ENCODE measurements at places on chromosomes 3 and 15.

GRCh38 chr3:133136114-133137041, 98.2 kb downstream of the TMEM108 start:
- no peak for DNase-seq

- DNase-seq: no peak
These were observed 41.9 kb downstream of the SIDT1 start for GRCh38 chr3:113574213-113574612.

- DNase-seq: no peak
These were observed 28.8 kb upstream of the IMPDH2 start for GRCh38 chr3:49058011-49058410.

GRCh38 chr3:133254151-133254550, 145.7 kb upstream of the BFSP2 start:
- DNase-seq: no peak

- DNase-seq: no peak
These were observed 1.3 kb upstream of the MEF2A start for GRCh38 chr15:99564221-99565048.

- no peak for DNase-seq
These were observed 56.9 kb downstream of the CADPS start for GRCh38 chr3:62818347-62818746.

- no peak for DNase-seq
These were observed 192.3 kb downstream of the STAG1 start for GRCh38 chr3:136559896-136560295.

DNA sequence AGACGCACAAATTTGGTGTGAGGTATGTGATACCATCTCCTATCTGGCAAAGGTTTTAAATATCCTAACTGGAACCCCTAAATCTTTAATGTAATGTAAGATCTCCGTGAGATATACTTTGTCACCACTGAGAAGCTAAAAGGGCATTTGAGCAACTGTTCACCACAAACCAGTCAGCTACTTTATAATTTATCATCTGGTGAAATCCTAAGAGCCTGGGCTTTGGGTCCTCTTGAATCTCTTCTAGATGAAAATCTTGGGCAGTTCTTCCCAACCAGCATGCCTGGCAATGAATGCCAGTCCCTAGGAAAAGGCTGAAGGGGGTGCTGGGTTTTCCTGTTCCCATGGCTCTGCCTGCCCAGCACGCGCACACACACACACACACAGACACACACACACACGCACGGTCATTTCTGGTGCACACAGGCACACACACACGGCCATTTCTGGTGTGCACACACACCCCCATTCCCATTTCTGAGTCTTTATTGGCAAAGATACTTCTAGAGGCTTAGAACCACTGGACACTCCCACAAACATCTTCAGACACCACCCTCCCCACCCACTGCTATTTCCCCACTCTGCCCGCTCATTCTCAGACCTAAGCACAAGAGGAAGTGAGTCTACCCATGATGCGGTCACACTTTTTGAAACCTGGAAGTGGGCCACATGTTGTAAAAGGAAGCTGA, 72.6 kb downstream of the MYO1E start:
- DNase-seq: peak; percentile 24

DNA sequence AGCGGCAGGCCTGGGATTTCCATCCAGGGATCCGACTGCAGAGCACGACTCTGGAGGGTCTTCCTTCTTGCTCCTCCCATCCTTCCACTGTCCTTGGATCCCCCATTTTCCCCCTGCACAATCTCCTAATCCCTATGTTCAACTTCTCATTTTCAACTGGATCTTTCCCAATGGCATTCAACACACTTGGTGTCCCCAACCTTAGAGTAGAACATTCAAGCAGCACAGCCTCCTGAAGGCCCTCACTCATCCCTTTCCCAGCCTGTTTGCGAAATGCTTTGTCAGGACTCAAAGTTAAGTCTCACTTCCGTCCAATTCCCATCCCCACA, 32.3 kb downstream of the RPN1 start:
- no peak for DNase-seq

DNA sequence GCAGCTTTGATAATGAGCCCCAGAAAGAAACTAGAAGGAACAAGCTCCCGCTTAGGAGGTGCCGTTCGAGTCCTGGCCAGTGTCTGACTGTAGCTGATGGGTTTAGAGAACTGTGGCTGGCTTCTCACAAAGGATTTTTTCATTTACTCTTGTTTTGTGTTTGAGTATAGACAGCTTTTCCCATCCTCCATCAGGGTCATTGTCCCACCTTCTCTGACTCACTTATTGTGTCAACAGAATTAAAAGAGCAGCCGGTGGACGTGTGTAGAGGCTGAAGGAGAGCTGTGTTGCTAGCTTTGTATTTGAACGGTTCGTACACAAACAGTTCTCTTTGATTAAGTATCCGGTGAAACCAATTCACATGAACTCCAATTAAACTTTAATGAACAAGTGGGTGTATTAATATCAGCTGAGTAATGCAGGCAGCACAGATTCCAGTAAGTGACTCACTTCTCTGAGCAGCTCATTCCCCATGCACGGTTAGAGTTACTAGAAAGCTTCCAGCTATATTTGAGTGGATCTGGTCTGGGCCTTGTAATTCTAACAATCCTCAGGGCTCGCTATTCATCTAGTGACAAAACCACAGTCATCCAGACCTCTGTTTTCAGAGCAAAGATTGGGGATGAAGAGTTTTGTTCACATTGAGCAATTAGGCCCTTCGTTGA, 141.0 kb downstream of the LPP start:
- no peak for DNase-seq

DNA sequence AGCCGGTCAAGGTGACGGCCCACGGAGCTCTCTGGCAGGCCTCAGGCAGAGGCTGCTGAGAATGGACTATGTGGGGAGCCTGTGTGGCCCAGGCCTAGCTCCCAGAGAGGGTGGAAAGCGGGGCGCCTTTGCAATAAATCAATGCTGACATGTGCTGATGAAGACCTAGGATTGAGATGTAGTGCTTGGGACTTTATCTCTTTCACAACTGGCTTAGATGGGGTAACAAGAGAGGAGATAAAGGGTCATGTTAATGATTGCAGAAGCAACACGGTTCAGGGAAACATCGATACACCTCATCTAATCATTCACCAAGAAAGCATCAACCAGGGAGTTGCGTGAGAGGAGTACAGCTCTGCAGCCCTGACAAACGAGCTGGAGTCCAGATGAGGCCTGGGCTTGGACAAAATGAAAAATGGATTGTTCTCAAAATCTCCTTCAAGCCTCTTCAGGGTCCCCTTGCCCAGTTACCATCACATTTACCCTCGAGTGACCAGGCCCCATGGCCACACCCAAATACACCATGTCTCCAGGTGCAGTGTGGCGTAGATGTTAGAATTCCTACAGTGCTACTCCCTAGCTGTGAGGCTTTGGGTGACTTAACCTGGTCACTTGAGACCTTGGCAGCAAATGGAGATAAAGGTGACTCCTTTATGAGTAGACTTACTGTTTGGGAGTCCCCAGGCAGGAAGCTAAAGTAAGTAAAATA, 146.4 kb upstream of the LIPC start:
- DNase-seq: no peak
